ENCODE measurements at places on chromosomes 11 and 22.

- DNase-seq, result no peak
Measured at GRCh38 chr11:46170797-46171196, 49.5 kb upstream of the PHF21A start.

DNA sequence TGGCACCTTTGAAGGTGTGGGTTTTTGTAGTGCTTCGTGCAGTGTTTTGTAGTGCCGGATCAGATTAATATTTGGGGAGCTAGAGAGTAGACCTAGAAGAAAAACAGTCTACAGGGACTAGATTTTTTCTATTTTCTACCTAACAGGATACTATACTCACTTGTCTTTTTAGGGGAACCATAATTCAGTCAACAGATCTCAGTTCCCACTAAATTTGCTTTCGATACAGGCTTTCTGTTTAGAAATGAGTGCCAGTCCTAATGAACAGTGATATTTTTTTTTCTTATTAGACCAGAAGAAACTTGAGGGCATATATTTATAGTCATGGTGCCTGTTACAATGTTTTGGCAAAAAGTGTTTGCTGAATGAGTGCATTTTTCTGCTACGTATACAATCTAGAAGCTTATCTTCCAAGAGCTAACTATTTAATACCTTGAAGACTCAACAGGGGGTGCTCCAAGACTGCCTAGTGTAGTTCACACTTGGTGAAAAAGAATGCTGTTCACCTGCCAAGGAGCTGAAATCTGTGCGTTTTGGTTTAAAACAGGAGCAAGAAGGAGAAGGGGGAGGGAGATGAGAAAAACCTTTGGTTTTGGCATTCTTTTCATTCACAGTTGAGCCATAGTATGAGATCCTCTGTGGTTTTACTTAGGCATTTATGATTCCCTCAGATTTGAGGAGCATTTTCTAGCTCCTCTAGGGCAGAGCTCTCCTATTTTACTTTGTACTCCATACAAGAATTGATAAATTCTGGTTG, 44.9 kb upstream of the VSTM5 start:
- peak; percentile 3 for DNase-seq

GRCh38 chr11:5923794-5924193, 18.3 kb upstream of the OR56A3 start:
- no peak for DNase-seq

DNA sequence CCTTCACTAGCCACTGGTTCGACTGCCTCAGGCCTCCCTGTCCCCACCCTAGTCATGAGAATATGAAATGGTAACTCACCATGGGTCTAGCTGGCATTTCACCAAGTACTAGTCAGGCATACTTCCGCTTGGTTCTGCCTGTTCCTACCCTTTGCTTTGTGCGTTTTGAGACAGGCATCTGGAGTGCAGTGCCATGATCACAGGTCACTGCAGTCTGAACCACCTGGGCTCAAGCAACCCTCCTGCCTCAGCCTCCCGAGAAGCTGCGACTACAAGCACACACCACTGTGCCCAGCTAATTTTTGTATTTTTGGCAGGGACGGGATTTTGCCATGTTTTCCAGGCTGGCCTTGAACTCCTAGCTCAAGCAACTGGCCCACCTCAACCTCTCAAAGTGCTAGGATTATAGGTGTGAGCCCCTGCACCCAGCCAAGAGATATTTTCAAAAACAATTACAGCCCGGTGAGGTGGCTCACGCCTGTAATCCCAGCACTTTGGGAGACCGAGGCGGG, 14.1 kb downstream of the HRAS start:
- DNase-seq, result no peak

DNA sequence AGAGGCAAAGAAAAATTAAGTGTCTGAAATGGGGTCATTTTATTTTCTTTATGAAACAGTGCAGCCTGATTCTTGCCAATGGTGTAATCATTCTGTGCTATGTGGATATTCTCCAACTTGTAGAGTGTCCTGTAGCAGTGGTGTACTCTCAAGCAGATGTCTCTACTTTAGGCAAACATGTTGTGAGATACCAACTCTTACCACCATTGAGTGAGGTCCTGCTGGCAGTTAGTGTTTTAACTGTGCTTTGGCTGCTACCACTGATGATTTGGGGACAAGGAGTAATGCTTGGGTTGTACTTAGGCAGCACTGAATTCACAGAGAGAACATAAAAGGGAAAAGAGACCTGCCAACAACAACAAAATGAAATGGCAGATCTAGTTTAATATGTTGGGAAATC, 122.5 kb downstream of the APIP start:
- no peak for DNase-seq

DNA sequence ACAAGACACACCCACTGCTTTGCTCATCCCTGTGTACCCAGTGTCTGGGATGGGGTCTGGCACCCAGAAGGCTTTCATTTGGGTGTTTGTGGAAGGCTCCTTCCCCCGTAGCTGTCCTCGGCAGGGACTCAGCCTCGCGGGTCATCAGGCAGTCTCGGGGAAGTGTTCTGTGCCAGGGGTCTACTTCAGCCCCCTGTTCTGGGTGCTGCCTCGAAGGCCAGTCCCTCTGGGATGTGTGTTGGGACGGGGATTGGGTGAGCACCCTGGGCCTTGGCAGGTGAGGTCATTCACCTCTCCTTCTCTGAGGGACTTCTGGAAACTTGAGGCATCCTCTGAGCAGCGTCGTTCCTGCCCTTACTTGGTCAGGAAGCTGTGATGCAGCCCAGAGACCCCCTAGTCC, 65.5 kb downstream of the RPUSD4 start:
- no peak for DNase-seq

Measured in substantia nigra (tissue), 51 donors.